Pons (tissue), 1 donor: ENCODE measurements at places on chromosomes 12 and 14.

DNA sequence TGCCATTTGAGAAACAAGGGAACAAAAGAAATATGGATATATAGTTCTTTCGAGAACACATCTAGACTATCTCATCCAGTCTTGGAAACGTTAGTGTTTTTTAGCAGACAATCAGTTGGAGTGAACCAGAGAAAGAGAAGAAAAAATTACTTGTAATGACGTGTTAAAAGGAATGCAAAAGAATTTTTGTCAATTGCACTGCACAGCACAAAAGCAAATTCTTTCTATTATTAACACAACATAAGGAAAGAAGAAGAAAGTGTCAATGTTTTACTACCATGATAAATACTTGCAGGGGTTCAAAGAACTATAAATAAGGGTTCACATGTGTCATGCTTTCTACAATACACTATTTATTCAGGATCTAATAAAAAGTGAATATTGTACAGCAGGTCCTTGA is 27.5 kb upstream of the GSG1 start:
- no peak for DNase-seq

DNA sequence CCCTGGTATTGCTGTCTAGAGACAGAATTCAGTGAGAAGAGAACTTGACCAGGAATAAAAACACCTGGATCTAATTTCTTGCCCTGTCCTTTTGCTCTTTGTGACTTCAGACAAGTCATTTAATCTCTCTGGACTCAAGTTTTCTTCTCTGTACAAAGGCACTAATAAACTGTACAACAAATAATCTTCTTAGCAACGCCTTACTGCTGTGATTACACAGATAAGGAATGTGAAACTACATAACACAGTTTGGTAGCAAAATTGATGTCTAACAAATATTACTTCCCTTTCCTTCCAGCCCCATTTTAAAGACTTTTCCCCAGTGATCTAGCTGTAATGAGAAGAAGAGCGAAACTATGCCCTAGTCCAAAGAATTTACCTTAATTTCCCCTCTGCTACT is 69.3 kb downstream of the BCAT1 start:
- DNase-seq = no peak

DNA sequence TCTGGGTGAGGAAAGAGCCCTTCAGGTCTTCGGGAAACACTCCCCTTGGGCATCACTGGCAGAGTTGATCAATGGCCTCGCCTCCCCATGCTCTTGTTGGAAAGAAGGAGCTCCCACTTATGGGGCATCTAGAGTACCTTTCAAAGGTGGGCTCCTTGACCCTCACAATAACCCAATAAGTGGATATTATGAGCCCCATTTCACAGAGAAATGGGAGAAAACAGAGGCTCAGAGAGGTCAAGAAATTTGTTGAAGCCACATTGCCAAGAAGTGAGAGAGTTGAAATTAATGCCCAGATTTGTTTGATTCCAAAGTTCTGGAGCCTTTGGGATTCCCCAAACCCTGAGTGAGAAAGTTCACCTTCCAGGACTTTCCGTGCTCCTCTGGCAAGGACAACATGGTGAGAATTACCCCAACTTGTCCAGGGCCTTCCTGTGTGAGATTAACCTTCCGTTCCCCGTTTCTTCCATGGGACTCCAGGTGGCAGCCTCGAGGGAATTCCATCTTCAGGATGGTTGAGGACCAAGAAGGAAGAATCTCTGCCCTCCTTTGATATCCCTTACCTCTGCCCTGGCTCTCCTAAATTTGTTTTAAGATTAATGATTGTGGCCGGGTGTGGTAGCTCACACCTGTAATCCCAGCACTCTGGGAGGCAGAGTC is 7.5 kb upstream of the CHD4 start:
- DNase-seq = no peak

- no peak for DNase-seq
These were observed 42.8 kb upstream of the SCN8A start for GRCh38 chr12:51548241-51548640.

- DNase-seq = no peak
These were observed 116.5 kb downstream of the KIF26A start for GRCh38 chr14:104254735-104255400.

GRCh38 chr12:67161322-67161918 is 107.7 kb upstream of the CAND1 start:
- peak; percentile 24 for DNase-seq

DNA sequence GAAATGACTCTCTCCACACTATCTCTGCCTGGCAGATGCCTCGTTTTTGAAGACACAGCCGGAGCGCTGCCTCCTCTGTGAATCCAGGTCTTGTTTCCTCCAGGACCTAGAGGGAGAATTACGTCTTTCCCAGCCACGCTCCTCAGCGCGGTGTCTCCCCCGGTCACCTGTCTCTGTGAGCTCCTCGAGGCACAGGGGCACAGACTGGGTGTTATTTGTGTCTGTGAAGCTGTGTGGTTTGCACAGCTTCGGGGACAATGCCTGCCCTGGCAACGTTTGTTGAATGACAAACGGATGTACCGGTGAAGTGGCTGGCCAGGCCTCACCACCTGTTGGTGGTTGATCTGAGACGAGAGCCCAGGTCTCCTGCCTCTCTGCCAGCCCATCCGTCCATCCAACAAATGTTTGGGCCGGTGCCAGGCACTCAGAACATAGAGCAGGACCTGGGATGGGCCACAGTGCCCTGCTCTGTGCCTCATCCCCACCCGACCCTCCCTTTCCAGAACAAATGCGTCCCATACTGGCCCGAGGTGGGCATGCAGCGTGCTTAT is 6.1 kb downstream of the PTPN6 start:
- DNase-seq = no peak

DNA sequence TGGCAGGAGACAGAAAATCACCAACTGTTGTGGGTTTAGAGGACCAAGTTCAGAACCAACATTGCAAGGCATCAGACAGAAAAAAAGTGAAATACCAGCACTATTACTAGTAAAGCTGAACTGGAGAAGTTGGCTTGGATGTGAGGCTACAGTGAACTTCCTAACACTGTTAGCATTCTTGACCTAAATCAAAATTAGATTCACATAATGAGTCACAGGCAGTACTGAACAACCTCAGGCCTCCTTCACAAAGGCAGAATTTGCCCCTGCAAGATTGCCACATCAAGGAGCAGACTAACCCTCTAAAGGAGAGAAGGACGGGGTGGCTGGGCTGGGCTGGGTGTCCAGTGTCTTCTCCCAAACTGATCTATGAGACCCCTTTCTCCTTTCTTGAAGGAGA is 539.7 kb downstream of the SNAPC1 start:
- DNase-seq = no peak

DNA sequence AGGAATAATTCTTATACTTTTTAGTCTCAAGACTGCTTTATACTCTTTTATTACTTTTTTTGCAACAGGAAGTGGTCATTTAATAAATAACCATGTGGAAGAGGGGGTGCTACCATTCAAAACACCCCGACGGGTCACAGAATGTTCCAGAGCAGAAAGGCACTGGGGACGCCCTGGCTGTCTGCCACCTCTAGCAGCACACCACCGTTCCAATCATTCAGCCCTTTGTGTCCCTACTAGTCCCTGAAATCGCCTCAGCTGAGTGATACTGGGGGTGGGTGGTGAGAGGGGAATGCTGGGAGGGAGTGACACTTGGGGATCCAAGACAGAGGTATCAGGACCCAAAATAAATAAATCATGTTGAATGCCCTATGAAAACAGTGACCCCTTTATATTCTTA is 52.4 kb downstream of the MON2 start:
- peak; percentile 77 for DNase-seq

DNA sequence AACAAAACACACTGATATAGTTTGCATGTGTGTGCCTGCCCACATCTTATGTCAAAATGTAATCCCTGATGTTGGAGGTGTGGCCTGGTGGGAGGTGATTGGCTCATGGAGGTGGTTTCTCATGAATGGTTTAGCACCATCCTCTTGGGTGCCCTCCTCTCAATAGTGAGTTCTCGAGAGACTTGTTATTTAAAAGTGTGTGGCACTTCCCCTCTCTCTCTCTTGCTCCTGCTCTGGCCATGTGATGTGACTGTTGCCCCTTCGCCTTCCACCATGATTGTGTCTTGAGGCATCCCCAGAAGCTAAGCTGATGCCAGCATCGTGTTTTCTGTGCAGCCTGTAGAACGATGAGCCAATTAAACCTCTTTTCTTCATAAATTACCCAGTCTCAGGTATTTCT is 454.1 kb upstream of the DCN start:
- DNase-seq = no peak

- no peak for DNase-seq
These were observed 36.4 kb upstream of the NCOR2 start for GRCh38 chr12:124603831-124604251.

- no peak for DNase-seq
These were observed 100.5 kb downstream of the PIWIL1 start for GRCh38 chr12:130438243-130438620.

DNA sequence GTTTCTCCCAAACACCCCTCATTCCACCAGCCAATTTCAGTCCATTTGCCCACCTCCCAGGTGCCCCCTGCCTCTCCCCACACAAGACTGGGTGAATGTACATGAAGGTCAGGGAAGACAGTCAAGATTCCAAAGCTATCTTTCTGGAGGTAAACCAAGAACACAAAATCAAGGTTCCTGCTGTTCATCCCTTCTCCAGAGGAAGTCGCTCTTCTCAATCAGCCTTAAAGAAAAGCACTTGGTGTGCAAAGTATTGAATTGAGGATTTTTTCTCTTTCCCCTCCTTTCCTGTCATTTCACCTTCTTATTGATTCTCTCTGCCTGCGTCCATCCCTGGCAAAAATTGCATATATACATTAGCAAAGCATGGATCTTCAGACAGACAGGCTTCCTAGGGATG is 4.5 kb downstream of the GRIN2B start:
- DNase-seq = no peak

- no peak for DNase-seq
These were observed 48.5 kb upstream of the RNU6-8 start for GRCh38 chr14:32251530-32251929.

DNA sequence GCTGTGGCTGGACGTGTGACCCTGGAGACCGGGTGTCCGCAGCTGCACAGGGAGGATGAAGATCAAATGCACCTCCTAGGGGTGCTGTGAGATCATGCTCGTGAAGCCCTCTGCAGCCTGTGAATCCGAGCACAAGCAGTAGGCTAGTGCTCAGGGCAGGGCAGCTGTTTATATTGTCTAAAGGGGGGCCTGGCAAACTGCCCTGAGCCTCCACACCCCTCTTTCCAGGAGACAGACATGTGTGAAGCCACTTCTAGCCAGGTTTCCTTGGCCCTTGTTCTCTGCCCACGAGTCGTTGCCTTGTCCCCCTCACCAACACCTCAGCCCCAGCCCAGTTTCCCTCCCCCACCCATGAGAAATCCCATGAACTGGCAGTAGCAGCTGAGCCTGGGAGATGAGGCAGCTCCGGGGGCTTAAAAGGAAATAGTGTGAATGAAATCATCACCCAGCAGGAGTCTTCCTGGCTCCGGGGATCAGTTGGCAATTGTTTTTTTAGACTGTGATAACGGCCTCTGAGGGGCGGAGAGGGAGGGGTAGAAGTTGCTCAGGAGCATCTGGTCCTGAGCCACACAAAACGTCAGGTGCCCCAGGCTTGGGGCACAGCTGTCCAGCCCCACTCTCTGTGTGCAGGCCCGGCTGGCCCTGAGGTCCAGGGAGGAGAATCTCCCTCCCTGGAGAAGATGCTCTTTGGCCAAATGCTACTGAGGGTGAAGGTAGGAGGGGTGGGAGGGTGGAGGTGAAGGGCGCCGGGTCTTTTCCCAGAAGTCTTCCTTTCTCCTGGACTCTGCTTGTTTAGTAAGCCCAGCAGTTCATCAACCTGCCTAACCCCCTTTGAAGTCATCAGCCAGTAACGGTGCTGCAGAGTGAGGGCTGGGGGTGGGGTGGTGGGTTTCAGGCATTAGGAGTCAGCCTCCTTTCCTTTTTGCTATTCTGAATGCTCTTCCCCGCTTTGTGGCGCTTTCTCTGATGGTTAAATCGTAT is 4.0 kb downstream of the FGF6 start:
- no peak for DNase-seq

GRCh38 chr14:100263141-100263540 is 24.2 kb downstream of the YY1 start:
- no peak for DNase-seq

- DNase-seq = no peak
These were observed 86.5 kb upstream of the ZFP36L1 start for GRCh38 chr14:68879321-68879781.

DNA sequence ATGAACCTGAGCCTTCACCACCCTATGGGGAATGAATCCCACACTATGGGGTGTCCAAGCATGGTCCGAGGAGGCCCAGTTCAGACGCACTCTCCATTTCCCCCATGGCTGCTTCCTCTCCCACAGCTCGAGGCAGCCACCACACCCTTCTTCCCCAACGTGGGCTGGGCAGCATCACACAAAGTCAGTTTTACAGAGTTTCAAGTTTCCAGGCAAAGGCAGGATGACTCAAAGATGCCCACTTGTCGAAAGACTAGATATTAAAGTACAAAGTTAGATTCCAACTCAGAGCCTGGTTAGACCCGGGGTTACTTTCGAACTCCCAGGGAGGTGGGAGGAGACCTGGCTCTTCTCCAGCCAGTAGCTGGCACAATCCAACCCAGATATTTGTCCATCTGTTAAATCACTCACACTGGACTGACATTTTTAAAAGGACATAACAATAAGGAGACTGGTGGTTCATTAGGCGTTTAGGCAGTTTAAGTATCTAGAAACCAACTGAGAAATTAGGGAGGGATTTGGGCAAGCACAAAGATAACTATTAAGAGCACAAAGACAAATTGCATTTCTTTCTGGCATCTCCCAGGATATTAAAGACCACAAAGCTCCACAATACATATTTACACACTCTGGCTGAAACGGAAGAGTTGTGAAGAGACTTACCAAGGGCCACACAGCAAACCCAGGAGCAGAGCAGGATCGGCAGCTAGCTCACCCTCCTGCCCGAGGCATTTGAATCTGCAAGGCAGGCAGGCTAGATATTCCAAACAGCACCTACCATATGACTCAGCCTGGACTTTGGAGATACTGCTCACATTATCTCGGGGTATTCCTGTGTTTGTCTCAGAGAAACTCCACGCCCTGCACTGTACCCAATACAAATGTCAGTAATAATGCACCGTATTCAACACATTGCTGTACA is 34.8 kb downstream of the TMCC3 start:
- DNase-seq = peak; percentile 87

DNA sequence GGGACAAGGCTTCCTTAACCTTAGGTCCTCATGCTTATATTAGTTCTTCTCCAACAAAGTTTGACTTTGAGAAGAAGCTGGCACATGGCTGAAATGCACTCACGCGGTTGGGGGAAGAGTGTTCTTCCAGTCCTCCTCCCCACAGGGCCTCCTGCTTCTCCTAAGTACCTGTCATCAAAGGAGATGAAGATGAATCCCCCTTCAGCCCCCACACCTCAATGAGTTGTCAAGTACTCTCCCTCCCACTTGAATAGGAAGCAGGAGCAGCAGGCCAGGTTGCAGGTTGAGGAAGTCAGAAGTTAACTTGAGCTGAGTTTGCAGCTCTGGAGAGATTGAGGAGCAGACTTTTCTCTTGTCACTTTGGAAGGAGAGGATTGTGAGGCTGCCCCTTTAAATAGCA is 2.9 kb upstream of the PDE1B start:
- DNase-seq = no peak

GRCh38 chr12:44775901-44776300 is 100.2 kb downstream of the NELL2 start:
- no peak for DNase-seq

- DNase-seq = no peak
These were observed 245.9 kb downstream of the ADAMTS20 start for GRCh38 chr12:43306066-43306465.

GRCh38 chr12:110635055-110635454 is 21.1 kb downstream of the TCTN1 start:
- no peak for DNase-seq
